NK-92 treated with Interleukin-12 subunit alpha and Interleukin-12 subunit beta, amount 100 ng/mL, for 24 hours (cell line): ENCODE measurements at places on chromosomes 16 and 17.
A peak's percentile ranks its signal among the peaks of the same experiment; 100 is the strongest.

- no peak for DNase-seq
Observed at GRCh38 chr17:53470626-53471025, 352.1 kb upstream of the KIF2B start.

DNA sequence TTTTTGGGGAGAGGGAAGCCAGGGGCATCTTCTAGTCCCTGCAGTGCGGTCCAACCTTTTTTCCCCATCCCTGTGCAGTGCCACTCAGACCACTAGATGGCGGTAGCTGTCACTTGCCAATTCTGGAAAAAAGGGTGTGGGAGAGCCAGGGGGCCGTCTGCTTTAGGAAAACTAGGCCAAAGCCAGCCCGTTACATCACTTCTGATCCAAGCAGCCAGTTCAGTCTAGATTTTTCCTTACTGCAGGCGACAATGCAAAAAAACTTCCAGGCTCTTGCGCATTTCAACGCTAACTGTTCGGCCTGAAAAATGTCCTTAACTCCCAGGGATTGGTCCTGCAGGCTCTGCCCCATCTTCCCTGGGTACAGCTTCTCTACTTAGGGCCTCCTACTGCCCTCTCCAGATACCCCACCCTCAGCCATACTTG, 69.2 kb upstream of the CES5A start:
- no peak for DNase-seq

GRCh38 chr17:58504826-58505351, 9.5 kb downstream of the MTMR4 start:
- no peak for DNase-seq

DNA sequence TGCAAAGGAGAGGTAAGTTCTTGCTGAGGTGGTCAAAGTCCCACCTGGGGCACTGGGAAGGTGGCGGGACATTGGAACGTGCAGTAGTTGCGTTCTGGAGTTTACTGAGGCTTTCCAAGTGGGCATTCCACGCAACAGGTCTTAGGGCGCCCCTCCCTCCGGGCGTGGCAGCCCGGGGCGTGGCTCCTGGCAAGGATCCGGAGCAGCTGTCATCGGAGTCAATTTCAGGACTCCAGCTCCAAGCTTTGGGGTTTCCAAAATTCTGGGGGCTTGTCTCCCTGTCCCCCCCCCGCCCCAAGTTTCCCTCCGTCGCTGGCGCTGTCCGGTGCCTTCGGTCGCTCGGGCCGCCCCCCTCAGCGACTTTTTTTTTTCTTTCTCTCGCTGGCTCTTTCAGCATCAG, 43.1 kb upstream of the AMZ2 start:
- no peak for DNase-seq

DNA sequence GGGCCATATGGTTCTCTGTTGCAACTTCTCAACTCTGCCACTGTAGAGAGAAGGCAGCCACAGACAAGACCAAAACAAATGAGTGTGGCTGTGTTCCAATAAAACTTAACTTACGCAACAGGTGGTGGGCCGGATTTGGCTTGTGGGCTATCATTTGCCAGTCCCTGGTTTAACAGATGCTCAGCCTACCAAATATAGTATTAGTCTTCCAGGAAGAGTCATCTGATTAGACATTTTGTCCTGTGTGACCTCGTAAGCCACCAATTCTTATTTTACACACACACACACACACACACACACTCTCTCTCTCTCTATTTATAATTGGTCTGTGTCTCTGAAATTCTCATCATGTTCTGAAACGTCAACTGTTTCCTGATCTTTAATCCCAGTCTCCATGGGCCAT, 245.9 kb downstream of the XYLT1 start:
- DNase-seq: peak; percentile 73

DNA sequence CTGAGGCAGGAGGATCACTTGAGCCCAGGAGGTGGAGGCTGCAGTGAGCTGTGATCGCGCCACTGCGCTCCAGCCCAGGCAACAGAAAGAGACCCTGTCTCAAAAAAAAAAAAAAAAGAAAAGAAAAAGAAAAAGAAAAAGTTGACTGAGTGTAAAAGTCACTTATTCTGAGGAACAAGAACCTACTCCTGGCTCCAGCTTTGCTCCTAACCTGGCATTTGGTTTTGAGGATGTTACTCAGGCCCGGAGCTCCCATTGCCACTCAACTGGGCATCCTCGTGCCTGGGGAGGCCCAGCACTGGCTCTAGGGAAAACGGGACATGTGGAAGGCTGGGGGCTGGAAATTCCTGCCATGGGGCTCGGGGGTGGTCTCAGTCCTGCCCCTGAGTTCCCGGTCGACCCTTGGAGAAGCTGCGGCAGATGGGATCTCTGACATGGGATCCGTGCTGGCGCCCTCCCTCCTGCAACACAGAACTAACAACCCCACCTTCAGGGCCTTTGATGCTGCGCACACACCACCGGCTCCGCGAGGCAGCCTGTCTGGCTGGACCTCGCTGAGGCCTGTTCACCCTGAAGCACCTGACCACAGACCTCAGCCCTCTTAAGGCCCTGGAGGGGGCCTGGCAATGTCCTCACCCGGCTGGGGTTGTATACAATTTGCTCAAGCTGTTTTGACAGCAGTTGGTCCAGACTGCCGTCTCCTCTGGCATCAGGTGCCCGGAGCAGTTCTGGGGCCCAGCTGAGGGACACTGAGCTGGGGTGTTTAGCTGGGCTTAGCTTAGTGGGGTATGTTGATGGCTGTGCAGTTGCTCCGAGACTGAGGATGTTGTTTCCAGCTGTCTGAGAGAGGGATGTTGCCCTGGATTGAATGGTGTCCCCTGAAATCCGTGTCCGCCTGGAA, 12.3 kb downstream of the CD7 start:
- no peak for DNase-seq

DNA sequence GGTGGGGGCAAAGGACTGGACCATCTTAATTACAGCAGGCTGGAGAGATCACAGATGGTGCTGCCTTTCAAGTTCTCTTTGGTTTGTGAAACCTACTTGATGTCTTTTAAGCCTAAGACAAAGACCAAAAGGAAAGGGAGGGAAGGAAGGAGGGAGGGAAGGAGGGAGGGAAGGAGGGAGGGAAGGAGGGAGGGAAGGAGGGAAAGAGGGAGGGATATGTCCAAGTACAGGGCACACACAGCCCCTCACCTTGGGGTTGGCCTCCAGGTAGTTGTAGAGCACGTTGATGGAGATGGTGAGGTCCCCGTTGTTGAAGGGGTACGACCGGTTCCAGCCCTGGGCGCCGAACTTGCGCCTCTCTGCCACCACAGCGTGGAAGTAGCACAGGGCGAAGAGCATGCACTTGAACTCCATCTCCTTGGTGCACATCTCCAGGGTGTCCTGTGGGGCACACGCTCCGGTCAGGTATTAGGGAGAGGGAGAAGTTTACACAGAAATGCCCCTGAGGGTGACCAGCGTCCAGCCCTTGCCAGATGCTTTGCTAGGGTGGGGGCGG, 55.4 kb downstream of the PGS1 start:
- DNase-seq: no peak
